ENCODE measurements at places on chromosomes 16 and 17.
A peak's percentile ranks its signal among the peaks of the same experiment; 100 is the strongest.

DNA sequence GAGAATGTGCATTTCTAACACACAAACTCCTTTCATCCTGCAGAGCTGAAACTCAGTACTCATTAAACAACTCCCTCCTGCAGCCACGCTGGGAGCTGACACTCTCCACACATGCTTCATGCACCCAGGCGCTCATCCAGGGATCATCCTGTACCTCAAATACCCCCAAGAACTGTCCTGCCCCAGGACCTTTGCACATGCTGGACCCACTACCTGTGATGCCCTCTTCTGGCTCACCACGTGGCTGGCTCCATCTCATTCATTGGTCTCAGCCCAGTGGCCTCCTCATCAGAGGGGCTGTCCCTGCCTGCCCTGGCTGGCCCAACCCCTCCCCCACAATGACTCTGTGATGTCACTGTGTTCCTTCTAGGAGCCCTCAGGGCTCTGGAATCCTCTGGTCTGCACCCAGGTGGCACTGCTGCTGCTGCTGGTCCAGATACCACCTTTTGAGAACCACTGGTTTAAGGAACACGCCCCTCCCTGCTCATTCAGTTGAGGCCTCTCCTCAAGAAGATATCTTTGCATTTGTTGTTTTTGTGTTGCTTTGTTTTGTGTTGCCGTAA lies 160.9 kb upstream of the FOXF1 start:
- no peak for DNase-seq

- DNase-seq: no peak
Observed at GRCh38 chr16:67653789-67654402, 6.2 kb downstream of the ACD start.

GRCh38 chr17:9021992-9022572 lies 772 bp downstream of the NTN1 start:
- peak; percentile 37 for DNase-seq

DNA sequence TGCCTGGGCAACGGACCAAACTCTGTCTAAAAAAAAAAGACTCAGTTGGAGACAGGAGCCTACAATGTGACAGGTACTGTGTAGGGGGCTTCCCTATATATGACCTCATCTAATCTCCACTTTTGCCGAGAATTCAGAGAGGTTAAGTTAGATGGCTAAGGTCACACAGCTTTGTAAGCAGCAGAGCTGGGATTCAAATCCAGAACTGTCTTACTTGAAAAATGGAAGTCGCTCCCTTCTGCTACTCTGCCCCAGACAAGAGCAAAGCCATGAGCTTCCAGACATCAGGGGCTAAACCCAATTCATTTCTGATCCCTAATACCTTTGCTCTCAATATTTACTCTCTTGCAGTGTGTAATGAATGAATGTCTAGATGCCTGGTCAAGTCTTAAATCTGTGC lies 41.5 kb upstream of the ABCC12 start:
- DNase-seq: no peak

GRCh38 chr17:77503293-77503655 lies 362.5 kb downstream of the SEC14L1 start:
- DNase-seq: no peak

DNA sequence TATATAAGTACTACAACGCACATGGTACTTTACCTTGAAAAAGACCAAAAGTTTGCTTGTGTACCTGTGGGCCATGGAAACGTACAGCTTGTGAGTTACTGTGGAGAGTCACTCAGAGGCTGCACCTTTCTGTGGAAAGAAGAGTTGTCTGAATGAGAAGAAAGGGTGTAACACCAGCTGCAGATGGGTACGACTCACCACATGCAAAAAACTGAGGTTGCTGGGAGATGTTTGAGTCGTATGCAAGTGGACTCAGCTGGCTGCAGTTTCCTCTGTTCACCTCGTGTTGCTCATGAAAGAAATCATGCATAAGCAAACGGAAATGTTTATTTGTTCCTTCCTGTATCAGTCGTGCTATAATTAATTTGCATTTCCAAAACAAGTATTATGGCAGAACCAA lies 22.4 kb upstream of the DYNLRB2 start:
- no peak for DNase-seq

GRCh38 chr17:77600346-77600745 lies 358.2 kb upstream of the TNRC6C start:
- no peak for DNase-seq

DNA sequence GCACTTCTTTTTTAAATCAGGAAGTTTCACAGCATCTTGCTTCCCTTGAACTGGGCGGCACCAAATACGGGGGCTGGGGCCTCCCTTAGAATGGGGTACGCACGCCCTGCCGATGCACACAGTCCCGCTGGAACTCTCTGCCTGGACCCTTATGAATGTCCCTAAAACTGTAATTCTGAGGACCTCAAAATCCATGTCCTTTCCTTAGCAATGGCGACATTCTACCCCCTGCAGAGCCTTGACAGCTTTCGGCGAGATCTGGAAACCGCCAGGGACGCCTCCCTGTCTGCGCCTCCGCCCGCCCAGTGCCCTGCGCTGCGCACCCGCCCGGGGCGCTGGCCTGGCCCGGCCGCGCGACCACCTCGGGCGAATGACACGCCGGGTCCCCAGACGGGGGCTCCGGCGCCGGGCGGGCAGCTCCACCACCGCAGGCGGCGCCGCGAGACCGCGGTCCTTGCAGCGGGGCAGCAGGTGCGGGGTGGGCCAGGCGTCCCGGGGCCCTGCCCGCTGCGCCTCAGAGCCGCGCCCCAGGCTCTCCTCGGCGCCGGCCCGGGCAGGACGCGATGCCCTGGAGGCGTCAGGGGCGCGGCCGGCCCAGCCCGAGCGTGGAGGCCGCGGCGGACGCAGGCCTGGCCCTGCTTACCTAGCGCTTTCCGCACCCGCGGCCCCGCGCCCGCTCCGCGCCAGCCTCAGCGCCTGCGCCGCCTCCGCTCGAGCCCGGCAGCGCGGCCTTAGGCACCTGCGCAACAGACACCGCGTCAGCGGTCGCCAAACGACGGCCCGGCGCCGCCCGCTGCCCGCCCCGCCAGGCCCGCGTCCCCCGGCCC lies 548 bp downstream of the HAGH start:
- DNase-seq: peak; percentile 9

- no peak for DNase-seq
Observed at GRCh38 chr16:65757064-65757463, 609.4 kb upstream of the CDH5 start.

- DNase-seq: no peak
Observed at GRCh38 chr17:4710693-4711634, 532 bp downstream of the ARRB2 start.

Data from fibroblast of skin of back (primary cell).